ENCODE measurements at places on chromosomes 5 and 9.

DNA sequence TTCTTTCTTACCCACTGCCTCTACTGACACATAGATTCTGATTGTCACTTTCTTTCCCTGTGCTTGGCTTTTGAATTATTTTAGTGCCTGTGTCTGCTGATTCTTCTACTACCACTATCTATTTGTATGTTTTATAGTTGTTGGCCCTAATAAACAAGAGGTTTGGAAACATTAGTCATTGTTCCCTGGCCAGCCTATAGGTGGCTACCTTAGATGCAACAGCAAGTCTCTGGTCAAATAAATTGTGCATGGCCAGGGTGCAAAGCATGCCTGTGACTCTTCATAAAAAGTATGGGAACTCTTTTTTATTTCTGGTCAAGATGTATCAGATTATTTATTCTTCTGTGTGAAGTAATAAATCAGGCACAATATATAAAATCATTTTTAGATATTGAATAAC lies 124.4 kb downstream of the PLK2 start:
- DNase-seq = no peak

DNA sequence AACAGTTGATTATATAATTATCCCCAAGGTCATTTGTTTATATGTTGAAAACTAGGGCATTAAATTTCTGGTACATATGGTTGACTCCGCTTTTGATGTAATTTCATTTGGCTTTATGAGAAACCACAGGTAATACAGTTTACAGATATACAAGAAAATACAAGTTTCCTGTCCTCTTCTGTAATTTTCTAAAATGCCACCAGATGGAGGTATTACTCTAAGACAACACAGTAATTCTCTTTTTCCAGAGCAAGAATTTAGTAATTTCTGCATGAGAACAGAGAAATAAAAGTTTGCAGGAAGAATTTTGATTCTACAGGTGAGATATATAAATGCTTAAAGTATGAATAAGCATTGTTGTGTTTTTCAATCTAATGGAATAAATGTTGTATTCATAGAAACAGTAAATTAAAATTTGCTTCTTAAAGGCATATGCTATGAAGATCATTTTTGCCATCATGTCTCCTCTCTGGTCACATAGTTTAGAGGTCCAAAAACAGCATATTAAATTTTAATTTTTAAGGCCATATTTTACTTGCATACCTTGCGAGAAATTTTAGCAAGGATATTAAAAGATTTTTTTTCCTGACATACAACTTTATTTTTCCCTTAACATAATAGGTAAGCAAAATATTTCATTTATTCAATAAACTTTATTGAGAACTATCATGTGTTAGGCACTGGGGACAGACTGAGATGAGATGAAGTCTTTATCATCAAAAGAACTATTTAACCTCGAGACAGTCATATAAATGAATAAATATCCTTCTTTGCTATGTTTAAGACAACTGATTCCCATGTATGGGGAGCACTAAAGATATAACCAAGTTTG lies 22.7 kb downstream of the CHD1 start:
- no peak for DNase-seq

DNA sequence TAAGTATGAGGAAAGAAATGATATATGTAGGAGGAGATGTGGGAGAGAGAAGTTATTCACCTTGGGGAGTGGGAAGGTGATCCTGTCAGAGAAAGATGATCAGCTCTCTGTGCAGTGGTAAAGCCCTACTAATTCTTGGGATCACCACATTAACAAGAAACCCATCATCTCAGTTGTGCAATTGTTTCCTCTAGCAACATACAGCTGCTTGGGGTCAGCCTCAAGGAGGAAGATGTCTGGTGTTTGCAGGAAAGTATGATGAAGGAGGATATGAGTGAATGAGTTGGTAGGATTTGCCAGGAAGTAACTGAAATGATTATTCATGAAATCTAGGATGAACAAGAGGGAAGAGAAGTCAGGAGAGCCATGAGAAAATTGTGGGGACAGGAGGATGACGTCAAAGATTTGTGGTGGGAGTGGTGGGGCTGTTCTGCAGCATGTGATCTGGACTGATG lies 50.1 kb downstream of the TNFSF8 start:
- DNase-seq = no peak

- no peak for DNase-seq
Measured at GRCh38 chr9:124016175-124017050, 4.8 kb downstream of the LHX2 start.

DNA sequence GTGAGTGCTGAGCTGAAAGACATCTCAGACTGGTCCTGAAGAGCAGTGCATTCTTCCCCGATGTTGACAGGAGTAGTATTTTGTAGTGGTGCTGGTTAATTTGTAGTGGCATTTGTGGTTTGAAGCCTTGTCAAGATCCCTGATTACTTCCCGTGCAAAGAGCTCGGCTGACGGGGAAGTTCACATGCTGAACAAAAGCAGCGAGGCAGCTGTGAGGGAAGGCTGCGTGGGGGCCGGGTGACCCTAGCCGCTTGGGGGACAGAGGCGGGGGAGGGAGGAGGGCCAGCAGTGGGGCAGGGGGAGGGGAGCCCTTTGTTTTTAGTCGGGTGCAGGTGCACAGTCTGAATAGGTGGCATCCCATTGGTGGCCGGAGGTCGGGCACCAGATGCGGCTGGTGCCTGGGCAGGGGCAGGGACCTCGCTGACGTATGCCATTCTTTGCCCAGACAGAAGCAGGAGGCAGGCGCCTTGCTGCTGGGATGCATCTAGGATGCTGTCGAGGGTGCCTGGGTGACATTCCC lies 64.7 kb downstream of the CRB2 start:
- no peak for DNase-seq

DNA sequence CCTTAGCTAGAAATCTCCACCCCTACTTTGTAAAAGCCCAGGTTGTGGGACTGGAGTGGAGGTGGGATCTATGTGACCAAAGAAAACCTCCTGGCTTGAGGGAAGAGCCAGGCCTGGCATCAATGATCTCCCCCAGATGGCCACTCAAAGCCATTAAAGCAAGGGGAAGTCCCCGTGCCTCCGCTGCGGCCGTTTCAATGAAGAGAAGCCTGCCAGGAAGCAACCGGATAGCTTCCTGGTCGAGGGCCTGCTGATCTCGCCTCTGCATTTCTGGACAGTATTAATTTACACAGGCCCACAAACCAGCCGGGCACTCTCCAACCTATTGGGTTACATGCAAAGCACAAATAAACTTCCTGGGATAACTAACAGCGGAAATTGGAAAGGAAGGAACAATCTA lies 160.5 kb upstream of the MSX2 start:
- DNase-seq = no peak

DNA sequence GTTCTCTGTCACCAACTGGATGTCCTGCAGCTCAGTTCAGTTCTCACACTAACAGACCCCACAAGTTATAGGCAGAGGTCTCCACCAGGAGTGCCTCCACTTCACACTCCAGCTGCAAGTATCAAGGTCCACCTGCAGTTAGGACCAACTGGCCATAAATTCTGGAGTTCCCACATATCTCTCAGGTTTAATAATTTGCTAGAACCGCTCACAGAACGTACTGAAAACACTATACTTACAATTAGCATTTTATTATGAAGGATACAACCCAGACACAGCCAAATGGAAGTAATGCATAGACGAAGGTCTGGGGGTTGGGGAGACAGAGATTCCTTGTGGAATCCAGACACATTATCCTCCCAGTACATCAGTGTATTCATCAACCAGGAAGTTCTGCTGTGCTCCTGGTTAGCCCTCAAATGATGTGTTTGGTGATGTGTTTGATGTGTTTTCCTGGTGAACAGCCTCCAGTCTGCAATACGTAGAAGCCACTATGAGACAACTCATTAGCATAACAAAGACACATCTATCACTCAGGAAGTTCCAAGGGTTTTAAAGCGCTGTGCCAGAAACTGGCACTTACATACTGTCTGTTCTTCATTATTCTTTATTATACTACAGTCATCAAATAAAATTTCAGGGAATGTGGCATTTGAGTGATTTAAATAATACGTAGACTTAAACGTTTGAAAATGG lies 25.4 kb downstream of the OGN start:
- DNase-seq = no peak

DNA sequence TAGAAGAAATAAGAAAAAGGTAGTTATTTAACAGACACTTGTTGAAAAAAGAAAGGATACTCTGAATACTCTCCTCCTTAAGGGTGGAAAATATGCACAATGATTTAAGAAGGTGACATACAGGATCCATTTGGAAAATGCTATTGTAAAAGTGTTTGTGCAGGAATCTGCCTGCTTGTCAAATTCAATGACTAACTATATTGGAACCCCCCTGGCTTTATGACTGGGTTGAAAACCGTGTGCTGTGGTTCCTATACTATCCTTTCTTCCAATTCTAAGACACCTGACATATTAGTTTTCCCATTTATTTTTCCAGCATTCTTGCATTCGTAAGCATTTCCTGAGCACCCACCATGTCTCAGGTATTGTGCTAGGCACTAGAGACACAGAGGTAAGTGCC lies 220.0 kb downstream of the GLIS3 start:
- no peak for DNase-seq

DNA sequence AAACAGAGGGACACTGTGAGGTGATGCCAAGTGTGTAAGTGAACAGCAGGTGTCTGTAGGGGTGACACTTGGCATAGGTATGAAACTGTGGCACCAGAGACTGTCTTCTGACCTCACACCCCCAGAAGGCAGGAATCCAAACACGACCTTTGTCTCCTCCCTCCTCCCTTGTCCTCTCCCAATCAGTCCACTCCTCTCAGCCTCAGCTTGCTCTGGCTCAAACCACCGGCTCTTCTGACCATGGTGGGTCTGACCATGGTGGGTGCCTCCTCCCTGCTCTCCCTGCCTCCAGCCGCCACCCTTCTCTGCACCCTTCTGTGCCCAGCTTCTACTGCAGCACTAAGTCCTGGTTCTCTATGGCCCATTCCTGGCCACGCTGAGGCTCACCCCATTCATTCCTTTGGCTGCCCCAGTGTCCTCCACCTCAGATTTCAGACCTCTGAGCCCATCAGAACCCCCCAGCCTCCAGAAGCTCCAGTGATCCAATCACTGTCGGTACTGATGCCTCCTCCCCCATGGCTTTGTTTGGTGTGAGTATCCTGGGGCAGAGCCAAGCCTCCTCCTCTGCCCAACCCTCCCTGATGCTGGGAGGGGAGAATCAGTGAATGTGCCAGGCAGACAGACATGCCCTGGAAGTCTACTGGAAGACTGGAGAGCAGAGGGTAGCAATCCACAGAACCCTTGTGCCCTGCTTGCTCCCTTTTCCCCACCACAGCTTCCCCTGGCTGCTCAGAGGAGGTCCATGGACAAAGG lies 1.7 kb upstream of the ARID3C start:
- no peak for DNase-seq

- no peak for DNase-seq
Measured at GRCh38 chr5:51148437-51148836, 234.8 kb upstream of the ISL1 start.

GRCh38 chr9:98209530-98209929 lies 17.1 kb upstream of the CORO2A start:
- no peak for DNase-seq

DNA sequence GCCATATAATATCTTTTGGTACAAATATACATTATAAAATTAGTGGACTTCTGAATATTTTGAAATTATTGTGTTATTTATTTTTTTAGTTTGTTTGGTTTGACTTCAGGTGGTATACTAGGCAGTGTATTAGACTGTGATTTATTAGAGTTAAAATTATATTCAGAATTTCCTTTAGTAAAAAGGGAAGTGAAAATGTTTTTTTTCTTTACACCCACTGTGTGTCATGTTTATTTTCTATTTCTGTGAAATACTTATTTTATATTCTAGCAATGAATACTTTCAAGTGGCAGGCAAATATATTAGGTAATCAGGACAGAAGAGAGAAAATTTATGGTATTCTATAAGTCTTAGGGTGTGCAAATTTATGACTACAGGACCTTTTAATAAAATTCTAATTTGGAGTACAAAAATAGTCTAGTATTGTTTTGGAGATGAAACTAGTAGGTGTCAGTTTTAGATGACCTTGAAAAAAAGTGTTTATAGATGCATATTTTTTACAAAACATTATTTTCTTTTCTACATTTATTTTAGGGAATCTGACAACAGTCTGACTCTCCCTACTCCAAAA lies 8.8 kb downstream of the CSNK1G3 start:
- DNase-seq = no peak

DNA sequence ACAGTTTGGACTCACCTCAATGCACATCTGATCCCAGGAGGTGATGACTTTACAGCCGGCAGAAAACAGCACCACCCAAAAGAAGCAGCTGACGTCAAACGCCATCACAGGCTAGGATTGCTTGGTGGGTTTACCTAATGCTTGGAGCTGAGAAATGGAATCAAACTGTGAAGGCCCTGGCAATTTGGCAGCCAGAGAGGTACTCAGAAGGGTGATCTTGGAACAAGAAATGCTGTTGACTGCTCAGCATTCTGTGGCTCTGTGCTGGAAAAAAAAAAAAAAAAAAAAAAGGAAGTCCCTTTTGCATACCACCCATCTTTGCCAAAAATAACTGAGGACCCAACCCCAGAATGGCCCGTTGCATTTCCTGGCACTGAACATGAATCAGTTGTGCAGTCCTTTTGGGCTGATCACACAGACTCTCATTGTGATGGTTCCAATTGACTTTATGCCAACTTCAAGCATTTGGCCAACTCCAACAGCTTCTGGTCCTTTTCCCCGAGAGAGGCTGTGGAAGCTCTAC lies at the start of gene CD180:
Gene CD180, minus strand, starts transcription at position 263 of the 523 bp plus-strand sequence. Its CDS starts 158 bp downstream, at position 105.
- no peak for DNase-seq

DNA sequence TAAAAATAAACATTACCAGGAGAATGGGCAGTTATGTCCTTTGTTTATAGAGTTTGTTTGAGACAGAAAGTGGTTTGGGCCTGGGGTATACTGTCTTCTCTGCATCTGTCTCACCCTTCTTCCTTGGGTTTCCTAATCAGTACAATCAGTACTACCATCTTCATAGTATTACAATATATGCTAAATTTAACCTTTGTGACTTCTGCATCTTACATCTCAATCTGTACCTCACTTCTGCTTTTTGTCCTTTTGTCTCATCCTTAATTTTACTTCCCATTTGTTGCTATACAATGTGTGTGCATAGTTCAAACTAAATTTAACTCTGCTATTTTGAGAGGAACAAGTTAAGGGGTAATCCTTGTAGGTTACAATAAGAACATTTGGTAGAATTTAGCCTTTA lies 19.6 kb downstream of the FBXO38 start:
- DNase-seq = no peak

- peak; percentile 92 for DNase-seq
Measured at GRCh38 chr5:74326571-74327338, 313.8 kb downstream of the ENC1 start.

DNA sequence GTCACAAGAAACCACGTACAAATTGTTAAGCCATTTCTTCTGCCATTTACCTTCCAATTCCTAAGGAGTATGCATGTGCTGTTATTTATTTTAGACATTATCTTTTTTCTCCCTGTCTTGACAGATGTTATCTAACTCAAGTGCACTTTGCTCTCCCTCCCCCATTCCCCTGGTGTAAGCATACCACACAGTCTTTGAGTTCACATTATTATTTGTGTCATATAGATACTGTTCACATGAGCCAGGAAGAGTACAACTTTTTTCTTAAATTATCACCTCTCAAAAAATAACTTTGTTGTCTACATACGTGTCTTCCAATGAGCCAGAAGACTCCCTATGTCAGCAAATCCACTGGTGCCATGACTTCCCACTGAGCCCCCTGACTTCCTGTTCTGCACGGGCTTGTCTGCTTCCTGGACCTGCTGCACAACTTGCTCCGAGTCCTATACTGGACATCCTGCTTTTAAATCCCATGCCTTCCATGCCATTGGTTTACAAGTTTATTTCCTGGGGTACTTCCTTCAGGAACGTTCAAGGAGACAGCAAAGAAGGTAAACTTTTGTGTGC lies 19.9 kb upstream of the FAM120A start:
- no peak for DNase-seq

GRCh38 chr5:153617190-153617589 lies 126.7 kb downstream of the GRIA1 start:
- no peak for DNase-seq

GRCh38 chr5:180213256-180213600 lies 4.2 kb upstream of the RASGEF1C start:
- DNase-seq = no peak
